ENCODE measurements at places on chromosomes 1 and 21.

DNA sequence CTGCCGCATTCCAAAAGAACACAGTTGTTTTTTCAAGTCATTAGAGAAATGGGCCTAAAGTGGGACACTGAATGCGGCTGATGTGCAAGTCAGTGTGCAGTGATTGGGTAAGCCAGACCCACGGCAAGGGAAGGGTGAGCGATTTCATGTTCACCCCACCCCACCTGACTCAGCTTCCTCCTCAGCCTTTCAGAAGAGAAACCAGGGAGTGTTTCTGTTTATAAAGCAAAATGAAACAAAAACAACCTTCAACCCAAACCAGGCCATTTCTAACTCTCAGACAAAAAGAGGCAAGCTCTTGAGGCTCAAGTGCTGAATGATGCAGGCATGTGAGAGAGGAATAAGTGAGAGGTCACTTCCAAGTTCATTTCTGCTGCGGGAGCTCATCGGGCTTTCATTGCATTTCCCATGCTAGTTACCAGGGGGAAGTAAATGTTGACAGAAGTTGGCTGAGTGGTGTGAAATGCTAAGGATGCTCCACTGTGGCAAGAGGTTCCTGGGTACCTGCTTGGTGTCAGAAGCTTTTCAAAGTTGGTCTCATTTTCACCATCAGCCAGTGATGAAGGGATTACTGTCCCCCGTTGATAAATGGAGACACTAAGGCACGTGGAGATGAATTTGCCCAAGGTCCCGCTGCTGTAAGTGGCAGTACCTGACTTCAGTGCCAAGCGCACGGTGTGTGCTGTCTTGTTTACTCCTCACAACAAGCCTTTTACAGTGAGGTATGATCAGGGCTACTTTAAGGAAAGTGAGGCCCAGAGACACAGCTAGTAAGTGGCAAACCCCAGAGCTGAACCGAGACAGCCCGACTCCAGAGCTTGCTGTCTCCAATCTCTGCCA, 29.1 kb downstream of the STPG1 start:
- DNase-seq = peak; percentile 9

DNA sequence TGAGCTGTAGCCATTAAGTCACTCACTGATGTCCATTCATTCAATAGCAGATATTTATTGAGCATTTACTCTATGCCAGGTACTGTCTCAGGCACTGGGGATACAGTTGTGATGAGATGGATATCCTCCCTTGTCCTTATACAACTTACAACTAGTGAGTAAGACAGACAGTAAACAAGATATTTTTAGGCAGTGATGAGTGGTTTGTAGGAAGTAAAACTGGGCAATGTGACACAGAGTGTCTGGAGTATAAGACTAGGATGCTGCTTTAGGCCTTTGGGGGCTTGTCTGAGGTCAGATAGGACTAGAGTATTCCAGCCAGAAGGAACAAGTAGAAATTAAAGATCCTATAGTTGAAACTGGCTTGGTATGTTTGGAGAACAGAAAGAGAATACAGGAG, 41.4 kb downstream of the NOS1AP start:
- no peak for DNase-seq

DNA sequence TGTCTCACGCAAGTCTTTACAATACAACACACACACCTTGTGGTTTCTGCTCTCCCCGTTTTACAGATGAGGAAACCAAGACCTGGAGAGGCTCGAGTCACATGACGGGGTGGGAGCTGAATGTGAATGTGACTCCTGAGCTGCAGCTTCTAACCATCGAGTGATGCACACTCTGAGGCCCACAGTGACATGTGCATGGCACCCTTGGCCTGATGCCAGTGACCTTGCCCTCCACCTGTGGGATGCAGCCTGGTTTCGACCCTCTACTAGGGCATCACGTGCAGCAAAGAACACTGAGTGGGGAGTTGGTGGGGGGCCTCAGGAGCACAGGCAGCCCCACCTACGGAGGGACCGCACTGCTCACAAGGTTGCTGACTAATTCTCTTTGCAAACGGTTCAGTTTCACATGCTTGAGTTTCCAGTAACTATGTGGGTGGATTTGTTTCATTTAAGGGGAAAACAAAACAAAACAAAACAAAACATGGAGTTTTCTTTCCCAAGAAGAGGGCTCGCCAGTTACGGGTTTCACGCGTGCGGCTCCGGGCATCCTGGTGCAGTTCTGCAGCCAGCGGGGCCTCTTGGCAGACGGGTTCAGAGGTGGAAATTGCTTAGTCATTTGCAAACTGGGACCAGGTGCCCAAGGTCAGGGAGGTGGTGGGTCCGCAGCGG, 22.9 kb downstream of the SPSB1 start:
- no peak for DNase-seq

DNA sequence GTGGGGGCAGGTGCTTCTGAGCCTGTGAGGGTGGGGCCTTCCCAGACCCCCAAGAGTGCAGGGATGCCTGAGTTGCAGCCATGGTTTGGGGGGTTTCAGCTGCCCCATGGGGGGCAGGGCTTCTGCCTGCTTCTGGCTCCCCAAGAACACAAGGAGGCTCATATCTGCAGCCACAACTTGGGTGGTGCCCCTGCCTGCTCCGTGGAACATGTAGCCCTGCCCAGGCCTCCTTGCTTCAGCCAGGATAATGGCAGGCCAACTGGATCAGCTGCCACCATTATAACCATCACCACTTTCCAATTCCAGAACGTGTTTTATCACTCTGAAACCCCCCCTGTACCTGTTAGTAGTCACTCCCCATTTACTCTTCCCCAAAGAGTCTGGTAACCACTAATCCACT, 14.0 kb downstream of the ZBTB40 start:
- no peak for DNase-seq

DNA sequence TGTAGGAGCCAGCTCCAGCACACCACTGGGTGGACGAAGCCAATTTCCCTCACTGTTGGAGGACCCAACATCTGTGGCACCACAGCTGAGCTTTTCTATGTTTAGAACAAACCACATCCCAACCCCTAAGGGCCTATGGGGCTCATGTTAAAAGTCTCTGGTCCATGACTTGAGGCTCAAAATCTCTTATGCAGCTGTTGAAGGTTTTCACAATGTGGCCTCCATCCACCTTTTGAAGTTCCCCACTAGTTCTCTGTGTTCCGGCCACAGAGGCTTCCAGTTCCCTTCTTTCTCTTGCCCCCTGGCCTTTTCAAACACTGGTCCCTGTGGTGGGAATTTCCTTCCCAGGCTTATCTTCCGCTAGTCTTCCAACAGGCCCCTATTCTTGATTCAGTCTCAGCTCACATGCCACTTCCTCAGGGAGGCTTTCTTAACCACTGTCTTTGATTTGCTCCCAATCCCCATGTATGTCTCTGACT, 3.9 kb upstream of the IFNLR1 start:
- no peak for DNase-seq

DNA sequence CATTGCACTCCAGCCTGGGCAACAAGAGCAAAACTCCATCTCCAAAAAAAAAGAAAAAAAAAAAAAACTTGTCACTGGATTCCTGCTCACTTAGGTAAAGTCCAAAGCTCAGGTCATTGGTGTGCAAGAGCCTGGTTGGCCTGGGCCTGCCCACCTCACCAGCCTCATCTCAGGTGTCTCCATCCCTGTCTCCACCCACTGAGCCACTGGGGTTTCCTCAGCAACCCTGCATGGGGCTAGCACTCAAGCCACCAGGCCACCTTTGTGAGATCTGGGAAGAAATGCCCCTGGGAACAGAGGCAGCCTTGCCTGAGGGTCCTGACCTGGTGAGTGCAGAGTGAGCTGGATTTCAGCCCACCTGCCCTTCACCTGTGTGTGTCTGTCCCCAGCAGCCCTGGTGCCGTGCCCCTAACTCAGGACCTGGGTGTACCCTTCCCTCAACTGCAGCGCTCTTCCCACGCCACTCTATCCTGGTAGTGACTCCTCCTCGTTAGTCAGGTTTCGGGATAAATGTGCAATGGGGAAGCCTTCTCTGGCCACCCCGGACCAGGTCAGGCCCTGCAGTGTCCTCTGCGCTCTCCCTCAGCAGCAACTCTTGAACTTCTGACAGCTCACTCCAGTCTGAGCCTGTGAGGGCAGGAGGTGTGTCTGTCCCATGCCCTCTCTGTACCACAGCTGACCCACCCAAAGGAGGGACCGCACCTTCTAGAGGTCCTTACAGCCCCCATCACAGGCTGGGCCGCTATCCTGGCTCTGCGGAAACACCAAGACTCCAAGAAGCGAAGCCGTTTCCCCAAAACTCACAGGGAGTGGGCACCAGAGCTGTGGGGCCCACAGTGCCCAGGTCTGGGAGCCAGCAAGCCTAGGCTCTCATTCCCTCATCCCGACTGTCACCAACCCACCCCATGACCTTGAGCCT, 3.3 kb downstream of the PDZK1IP1 start:
- DNase-seq = no peak

DNA sequence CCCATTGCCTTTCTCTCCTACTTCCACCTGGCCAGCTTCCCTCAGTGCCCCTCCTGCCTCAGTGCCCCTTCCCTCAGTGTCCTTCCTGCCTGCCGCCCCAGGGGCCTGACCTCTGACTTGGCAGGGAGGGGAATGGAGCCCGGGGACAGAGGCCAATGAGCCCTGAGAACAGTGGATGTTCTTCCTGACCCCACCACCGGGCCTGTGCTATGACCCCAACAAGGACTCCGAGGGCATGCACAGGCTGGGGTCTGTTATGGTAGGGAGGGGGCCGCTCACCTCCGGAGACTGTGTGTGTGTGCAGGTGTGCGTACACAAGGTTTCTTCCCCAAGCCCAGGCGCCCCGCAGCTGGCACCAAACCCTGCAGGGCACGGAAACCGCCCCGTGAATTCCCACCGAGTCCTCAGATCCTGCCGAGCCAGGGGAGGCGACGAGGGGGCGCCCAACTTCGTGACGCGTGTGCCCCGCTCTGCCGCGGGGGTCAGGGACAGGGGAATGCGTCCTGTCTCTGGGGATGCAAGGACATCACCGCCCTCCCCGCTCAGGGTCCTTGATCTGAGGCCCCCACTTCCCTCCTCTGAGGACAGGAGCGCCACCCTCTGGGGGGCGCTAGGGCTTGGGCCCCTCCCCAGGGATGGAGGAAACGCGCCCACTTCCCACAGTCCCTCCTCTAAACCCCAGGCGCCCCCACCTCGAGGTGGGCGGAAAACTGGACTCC, 766 bp downstream of the RAP1GAP start:
- no peak for DNase-seq

- DNase-seq = no peak
These were observed 89.3 kb upstream of the AKT3 start for GRCh38 chr1:243939167-243939848.

- DNase-seq = no peak
These were observed 68.2 kb downstream of the CLSTN1 start for GRCh38 chr1:9755441-9755995.

DNA sequence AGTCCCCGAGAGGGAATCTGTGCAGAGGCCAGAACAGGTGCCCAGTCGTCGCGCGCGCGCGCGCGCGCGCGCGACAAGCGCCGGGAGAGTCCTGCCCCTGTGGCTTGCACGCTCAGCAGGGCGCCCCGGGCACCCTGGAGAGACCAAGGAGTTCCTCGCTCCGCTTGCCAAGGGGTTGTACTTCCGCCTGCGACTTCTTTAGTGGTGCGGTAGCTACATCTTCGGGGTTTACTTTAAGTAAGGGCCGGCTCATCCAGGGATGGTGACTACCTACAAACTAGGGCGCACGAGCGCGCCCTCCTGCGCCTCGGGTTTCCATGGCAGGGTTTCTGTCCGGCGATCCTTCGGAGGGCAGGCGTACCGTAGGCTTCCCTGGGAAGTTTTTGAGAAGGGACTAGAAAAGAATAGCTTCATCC, 1.4 kb downstream of the LHX4 start:
- DNase-seq = no peak

- no peak for DNase-seq
These were observed 236.6 kb upstream of the RAB4A start for GRCh38 chr1:229034342-229034741.

DNA sequence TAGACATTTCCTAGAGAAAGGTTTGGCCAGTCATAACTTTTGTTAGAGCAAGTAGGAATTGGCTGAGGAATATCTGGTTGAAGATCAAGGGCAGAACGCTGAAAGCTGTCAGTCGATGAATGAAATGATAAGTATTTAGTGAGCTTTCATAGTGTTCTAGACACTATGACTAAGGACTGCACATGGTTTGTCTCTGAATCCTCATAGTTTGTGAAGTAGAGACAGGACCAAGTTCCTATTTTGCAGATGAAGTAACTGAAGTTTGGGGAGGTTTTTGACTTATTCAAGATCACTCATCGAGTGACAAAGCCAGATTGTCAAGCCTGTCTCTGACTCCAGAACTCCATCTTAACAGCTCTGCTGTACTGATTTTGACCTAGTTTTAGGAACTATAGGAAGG, 4.7 kb downstream of the ELOA start:
- no peak for DNase-seq

DNA sequence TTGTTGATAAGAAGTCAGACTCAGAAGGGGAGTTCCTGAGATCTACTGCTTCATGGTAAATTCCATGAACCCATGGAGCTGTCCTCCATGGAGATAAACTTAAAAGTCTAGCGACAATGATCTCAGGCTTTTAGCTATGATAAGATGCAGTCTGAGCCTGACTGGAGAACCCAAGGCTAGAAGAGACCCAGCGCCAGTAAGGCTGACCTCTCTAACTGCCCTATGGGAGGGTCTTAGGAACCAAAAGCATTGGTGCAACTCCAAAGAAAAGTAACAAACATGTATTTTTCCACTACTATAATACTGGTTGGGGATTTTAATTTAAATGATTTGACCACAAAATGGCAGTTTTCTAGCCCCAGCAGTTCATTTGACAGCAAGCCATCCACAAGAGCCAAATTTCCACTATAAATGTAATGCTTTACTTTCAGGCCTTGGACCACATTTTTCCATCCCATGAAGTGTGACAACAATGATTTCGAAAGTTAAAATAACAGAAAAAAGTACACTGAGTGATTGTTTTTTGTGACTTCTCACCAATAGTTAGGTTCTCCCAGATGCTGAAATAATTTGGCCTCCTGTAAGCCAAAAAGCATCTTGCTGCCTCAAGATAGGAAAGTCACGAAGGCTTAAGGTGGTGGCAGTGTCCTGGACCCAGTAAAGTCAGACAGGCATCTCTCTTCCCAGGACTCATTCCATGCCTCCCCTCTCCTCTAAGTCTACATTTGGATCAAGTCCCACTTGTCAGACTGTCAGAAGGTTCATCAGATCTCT, 43.1 kb upstream of the EXOSC10 start:
- DNase-seq = no peak

- peak; percentile 40 for DNase-seq
These were observed 63.9 kb downstream of the CHIA start for GRCh38 chr1:111354584-111354983.

- no peak for DNase-seq
These were observed 29.0 kb downstream of the ETS2 start for GRCh38 chr21:38834725-38835124.

GRCh38 chr1:55480029-55480795, 265.0 kb upstream of the USP24 start:
- no peak for DNase-seq

DNA sequence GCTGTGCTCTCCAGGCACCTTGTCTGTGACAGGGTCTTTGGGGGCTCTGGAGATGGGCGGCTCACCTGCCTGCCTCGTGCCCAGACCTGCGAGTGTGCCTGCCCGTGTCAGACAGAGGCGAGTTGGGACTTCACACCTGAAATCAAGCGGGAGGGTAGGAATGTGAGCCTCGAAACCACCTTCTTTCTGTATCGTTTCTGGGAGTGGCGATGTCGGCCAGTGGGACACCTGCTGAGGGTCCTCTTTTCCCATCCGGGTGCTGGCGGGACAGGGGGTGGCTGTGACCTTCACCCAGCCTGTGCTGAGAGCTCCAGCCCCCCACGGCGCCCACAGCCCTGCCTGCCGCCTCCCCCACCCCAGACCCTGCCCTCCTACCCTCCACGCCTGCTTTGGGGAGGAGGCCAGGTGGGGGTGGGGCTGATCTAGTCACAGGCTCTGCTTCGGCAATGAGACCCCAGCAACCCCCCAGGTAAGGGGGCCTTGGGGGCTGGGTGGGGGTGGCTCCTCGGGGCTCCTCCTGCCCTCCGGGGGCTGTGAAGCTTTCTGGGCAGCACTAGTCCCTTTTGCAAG, 15.6 kb upstream of the FAAP20 start:
- DNase-seq = no peak
